ENCODE measurements at places on chromosomes 5 and 9.

DNA sequence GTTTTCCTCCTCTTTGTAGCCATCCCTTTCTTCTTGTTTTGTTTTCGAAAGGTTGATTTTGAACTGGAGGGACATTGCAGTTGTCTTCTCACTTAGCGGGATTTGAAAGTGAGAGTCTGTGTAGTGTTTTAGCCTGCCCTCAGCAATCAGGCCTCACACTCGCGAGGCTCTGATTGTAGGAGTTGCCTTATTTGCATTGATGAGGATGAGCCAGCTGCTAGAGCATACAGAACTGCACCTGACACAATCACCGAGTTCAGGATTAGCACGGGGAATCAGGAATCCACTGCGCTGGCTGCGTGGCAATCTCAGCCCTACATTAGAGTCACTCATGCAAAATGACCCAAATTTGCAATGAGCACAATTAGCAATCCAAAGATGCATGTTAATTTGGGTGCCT lies 122.5 kb upstream of the TMEM161B start:
- no peak for DNase-seq

GRCh38 chr5:150765011-150765798 lies 6.4 kb upstream of the DCTN4 start:
- no peak for DNase-seq

DNA sequence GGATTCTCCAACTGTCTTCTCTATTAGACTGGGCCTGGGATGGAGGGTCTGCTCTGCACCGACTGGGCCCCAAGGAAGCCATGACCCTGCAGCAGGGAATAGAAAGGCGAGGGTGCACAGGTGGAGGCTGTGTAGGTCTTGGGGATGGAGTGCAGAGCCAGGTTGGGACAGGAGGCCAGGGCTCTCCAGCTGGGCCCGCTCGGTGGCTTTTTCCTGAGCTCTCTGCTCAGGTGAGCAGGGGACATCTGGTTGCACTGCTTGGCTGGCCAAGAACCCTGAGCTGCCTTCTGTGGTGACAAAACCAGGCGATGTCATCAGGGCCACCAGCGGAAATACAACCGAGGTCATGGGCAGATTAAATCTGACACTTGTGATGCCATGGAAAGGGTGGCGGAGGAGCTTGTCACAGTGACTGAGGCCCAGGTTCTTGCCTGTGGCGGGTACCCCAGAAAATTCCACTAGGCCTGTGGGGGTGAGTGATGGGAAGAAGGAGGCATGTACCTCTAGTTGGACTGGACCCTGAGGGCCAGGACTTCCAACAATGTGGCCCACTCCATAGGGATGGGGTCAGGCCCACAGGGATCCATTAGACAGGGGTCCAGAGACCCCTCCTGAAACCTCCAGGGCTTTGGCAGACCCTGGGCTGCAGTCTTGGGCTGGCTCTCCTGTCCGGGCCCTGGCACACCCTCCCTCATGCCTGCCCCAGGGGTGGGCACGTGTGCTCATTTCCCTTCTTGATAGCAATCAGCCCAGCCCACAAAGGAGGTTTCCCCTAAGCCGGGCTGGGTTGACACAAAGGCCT lies 4.4 kb upstream of the IL3 start:
- DNase-seq = no peak

DNA sequence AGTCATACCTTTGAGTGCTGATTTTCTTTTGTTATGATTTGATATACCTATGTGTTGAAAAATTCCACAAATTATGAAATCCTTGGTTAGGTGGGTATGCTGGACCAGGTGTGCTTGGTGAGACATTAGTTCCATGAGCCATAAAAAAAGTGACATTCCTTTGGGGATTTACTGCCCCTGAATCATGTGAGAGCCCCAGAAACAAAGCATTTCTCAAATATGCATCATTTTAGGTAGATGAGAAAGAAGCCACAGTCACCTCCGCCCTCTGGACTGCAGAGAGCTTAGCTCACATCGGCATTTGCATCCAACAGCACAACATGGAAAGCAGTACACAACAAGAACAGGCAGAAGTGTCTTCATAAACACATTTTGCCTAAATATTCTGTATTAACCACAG lies 55.3 kb downstream of the DAP start:
- DNase-seq = no peak

DNA sequence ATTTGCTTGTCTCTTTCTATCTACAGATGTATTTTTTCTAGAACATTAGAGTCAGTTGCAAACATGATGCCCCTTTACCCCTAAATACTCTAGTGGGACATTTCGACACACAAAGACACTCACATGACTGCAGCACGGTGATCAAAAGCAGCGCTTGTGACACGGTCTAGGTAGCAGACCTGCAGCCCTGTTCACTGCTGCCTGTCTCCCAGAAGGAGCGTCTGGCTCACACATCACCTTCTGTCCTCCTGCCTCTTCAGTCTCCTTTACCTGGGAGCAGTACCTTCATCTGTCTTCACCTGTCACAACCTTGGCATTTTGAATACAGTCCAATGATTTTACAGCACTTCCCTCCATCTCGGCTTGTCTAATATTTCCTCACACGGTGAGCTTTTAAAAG lies 51.9 kb upstream of the SH3PXD2B start:
- DNase-seq = no peak

All from GM20000 (cell line).